Breast epithelium (tissue), 4 donors: ENCODE measurements at places on chromosomes 2 and 18. TPM values are rescaled to one million over a fixed set of nuclear protein-coding genes. Genes with fewer than 3 reads are reported as not detected.

DNAH6 gene
- total RNA-seq = 2.3 TPM

DNA sequence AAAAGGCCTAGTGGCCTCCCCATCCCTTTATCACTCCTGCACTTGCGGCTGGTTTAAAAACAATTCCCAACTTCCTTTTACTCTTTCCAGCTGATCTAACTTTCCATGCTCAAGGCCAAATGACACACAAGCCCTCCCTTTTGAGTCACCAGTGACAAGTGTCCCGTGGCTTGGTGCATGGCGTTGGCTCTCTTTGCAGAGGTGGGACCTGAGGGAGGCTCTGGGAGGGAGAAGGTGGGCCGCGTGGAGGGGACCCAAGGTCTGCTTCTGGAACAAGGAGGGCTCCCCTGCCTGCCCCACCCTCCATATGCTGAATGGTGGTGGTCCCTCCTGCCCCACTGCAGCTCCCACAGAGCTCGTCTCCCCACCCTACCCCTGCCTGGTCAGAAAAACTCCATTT lies 30.8 kb upstream of the HPCAL1 start:
- no peak overlapping the region for H3K27ac ChIP-seq
- H3K27me3 ChIP-seq = no peaks in the 10 kb centered on the region
- peak; percentile 46 for DNase-seq

DNA sequence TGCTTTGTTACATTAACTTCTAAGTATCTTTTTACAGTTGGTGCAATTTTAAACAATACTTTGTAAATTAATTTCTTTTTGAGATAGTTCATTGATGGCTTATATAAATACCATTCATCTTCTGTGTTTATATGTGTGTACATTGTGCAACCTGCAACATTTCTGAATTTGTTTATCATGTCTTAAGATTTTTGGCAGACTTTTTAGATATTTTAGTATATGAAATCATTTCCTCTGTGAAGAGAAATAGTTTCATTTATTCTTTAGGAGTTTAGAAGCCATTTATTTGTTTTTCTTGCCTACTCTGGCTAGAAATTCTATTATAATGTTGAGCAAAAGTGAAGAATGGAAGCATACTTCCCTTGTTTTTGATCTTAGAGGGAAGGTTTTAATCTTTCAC lies 337.8 kb upstream of the DSEL start:
- H3K27me3 ChIP-seq = no peaks in the 10 kb centered on the region
- DNase-seq = no peak
- H3K4me1 ChIP-seq = no peaks in the 10 kb centered on the region
- no peaks in the 10 kb centered on the region for H3K36me3 ChIP-seq

GRCh38 chr2:64666810-64667438 lies 13.2 kb upstream of the SERTAD2 start:
- H3K27me3 ChIP-seq = no peaks in the 10 kb centered on the region
- H3K27ac ChIP-seq = no peak overlapping the region
- H3K36me3 ChIP-seq = no peaks in the 10 kb centered on the region
- H3K4me1 ChIP-seq = no peaks in the 10 kb centered on the region

GALNT14 gene
- total RNA-seq = 0.16 TPM

DNA sequence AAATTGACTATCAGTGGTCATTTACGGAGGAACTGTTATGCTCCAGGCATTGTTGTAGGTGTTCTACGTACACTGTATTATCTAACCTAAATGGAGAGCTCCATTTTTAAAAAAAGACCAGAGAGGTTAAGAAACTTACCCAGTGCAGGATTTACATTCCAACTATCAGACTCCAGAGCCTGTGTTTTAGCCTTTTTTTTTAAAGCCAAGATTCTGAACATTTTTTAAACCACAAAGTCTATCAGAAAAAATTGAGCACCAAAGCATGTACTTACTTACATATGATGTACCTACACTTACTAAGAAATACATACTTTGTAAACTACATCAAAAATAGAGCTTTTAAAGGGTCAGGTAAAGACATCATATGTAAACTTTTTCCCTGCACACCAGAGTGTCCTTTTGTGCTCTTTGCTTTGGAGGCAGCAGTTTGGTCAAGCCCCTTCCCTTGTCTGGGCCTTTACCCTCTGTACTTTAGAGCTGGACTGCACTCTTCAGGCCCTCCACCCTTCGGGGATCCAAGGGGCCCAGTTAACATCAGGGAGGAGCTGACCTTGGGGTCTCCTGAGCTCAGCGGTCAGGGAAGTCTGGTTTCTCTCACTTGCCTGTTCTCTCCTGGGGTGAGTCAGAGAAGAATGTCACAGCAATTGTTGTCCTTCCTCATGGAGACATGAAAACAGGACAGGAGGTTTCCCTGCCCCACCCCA lies 58.4 kb downstream of the ITGB1BP1 start:
- H3K27ac ChIP-seq = no peak overlapping the region
- no peaks in the 10 kb centered on the region for H3K4me1 ChIP-seq
- no peaks in the 10 kb centered on the region for H3K36me3 ChIP-seq
- no peak overlapping the region for H3K4me3 ChIP-seq
- no peak for DNase-seq
- no peaks in the 10 kb centered on the region for H3K27me3 ChIP-seq

SCG2 gene
- not detected for total RNA-seq

- no peak overlapping the region for H3K4me3 ChIP-seq
- H3K4me1 ChIP-seq = no peaks in the 10 kb centered on the region
- H3K27ac ChIP-seq = no peak overlapping the region
- no peak for DNase-seq
These were observed 54.1 kb downstream of the ASXL2 start for GRCh38 chr2:25824216-25824615.

NCKAP1 gene
- 270 TPM for total RNA-seq

DNAJC5G gene
- total RNA-seq = not detected

GRCh38 chr18:27922780-27923179 lies 254.2 kb downstream of the CDH2 start:
- H3K27ac ChIP-seq = no peak overlapping the region
- no peaks in the 10 kb centered on the region for H3K4me1 ChIP-seq
- DNase-seq = no peak
- H3K4me3 ChIP-seq = no peak overlapping the region
- no peaks in the 10 kb centered on the region for H3K36me3 ChIP-seq

DNA sequence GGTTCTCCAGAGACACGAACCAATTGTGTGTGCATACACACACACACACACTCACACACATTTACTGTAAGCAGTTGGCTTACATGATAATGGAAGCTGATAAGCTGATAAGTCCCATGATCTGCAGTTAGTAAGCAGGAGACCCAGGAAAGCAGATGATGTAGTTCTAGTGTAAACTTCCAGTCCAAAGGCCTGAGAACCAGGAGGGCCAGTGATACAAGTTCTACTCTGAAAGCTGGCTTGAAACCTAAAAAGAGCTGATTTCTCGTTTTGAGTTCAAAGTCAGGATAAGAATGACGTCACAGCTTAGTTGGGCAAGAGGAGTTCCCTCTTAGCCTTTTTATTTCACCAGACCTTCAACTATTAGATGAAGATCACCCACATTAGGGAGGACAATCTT lies 558.8 kb upstream of the PIK3C3 start:
- no peaks in the 10 kb centered on the region for H3K36me3 ChIP-seq
- DNase-seq = no peak
- no peak overlapping the region for H3K4me3 ChIP-seq
- H3K27ac ChIP-seq = no peak overlapping the region
- no peaks in the 10 kb centered on the region for H3K27me3 ChIP-seq

GRCh38 chr2:141630407-141630930 lies 500.3 kb downstream of the LRP1B start:
- H3K4me3 ChIP-seq = no peak overlapping the region
- no peak for DNase-seq
- H3K27me3 ChIP-seq = no peaks in the 10 kb centered on the region
- no peaks in the 10 kb centered on the region for H3K36me3 ChIP-seq
- no peaks in the 10 kb centered on the region for H3K4me1 ChIP-seq

- no peak for DNase-seq
- H3K27ac ChIP-seq = no peak overlapping the region
- no peak overlapping the region for H3K4me3 ChIP-seq
These were observed 6.6 kb downstream of the ASB18 start for GRCh38 chr2:236257575-236257974.

DNA sequence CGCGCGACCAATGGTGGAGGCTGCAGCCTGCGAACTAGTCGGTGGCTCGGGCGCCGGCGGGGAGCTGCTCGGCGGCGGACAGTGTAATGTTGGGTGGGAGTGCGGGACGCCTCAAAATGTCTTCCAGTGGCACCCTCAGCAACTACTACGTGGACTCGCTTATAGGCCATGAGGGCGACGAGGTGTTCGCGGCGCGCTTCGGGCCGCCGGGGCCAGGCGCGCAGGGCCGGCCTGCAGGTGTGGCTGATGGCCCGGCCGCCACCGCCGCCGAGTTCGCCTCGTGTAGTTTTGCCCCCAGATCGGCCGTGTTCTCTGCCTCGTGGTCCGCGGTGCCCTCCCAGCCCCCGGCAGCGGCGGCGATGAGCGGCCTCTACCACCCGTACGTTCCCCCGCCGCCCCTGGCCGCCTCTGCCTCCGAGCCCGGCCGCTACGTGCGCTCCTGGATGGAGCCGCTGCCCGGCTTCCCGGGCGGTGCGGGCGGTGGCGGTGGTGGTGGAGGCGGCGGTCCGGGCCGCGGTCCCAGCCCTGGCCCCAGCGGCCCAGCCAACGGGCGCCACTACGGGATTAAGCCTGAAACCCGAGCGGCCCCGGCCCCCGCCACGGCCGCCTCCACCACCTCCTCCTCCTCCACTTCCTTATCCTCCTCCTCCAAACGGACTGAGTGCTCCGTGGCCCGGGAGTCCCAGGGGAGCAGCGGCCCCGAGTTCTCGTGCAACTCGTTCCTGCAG lies at the start of gene HOXD9:
Gene HOXD9 (plus strand): TSS at position 37 of the 728 bp plus-strand sequence. CDS start 50 bp downstream, at position 87.
- H3K27me3 ChIP-seq = peaks cover 2% of the 10 kb centered on the region
- no peak for DNase-seq
- H3K4me1 ChIP-seq = no peaks in the 10 kb centered on the region
- peak within 1 kb of the TSS; percentile 54 for H3K4me3 ChIP-seq
- peak within 1 kb of the TSS; percentile 89 for H3K27ac ChIP-seq

MDH1B gene
- 2.0 TPM for total RNA-seq

GAREM1 gene
- total RNA-seq = 12.0 TPM

DNA sequence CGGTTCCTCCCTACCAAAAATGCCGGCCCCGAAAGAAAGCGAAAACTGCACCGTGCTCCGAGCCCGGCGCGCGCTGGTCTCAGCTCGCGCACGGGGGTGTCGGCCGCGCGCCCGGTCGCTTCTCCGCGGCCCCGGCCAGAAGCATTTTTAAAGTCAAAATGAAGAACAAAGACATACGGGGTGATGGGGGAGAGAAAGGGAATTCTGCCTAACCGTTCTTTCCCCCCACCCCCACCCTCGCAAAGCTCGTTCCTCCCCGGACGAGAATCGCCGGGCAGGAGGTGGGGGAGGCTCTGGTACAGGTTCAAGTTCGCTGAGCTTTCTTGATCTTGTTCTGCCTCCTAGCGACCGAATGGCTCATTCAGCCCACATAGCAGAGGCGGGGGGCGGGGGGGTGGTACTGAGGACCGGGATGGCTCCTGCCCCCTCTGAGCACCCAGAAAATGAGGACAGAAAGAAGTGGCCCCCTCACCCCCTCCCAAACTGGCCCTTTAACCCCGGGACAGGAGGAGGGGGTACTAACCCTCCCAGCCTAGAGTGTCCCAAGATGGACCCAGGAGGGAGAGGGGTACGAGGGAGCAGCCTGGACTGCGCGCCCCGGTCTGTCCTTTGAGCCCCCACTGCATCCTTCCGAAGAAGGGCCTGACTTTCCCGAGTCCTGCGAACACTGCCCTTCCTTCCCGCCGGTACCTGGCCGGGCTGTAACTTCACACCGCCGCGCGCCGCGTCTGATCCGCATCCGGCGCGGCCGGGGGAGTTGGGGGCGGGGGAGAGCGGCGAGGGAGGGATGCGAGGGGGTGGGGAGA lies 3.1 kb downstream of the BCL11A start:
- peak overlapping the region; percentile 48 for H3K27ac ChIP-seq
- no peaks in the 10 kb centered on the region for H3K36me3 ChIP-seq
- H3K4me1 ChIP-seq = no peaks in the 10 kb centered on the region
- no peaks in the 10 kb centered on the region for H3K27me3 ChIP-seq
- peak; percentile 75 for DNase-seq

- no peaks in the 10 kb centered on the region for H3K4me1 ChIP-seq
- peaks cover 7% of the 10 kb centered on the region for H3K36me3 ChIP-seq
- no peaks in the 10 kb centered on the region for H3K27me3 ChIP-seq
- no peak overlapping the region for H3K27ac ChIP-seq
These were observed 14.1 kb downstream of the RIF1 start for GRCh38 chr2:151423760-151424159.

GRCh38 chr2:219459460-219460311 lies 25.0 kb downstream of the SPEG start:
- H3K27ac ChIP-seq = peak overlapping the region; percentile 71
- H3K27me3 ChIP-seq = no peaks in the 10 kb centered on the region
- H3K36me3 ChIP-seq = no peaks in the 10 kb centered on the region
- H3K4me3 ChIP-seq = no peak overlapping the region
- DNase-seq = no peak
- H3K4me1 ChIP-seq = peaks cover 20% of the 10 kb centered on the region

SCYGR4 gene
- not detected for total RNA-seq

CCDC142 gene
- total RNA-seq = 10.6 TPM

DNA sequence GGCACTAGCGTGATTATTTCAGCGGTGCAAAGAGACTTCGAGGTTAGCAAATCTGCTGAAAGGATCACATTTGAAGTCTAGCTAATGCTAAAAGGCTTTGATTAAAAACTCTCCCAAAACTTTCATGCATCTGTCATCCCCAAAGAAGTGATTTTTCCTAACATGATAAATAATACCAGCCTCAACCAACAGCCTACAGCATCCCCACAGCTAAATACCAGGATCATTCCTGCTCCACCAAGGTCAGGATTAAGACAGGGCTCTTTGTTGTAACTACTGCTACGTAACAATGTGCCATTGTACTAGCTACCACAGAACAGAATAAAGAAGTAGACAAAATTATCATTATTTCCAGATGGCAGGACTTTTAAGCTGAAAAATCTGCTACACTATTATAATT lies 1.6 kb downstream of the OR6B3 start:
- H3K27me3 ChIP-seq = peaks cover 37% of the 10 kb centered on the region
- no peak overlapping the region for H3K4me3 ChIP-seq
- H3K4me1 ChIP-seq = no peaks in the 10 kb centered on the region
- no peak overlapping the region for H3K27ac ChIP-seq
- no peak for DNase-seq
- no peaks in the 10 kb centered on the region for H3K36me3 ChIP-seq

GRCh38 chr2:212646698-212647366 lies 108.2 kb upstream of the ERBB4 start:
- DNase-seq = no peak
- H3K36me3 ChIP-seq = no peaks in the 10 kb centered on the region
- H3K4me3 ChIP-seq = no peak overlapping the region
- H3K4me1 ChIP-seq = no peaks in the 10 kb centered on the region

SRD5A2 gene
- total RNA-seq = 0.33 TPM

GRCh38 chr2:30487603-30488002 lies 40.6 kb downstream of the LCLAT1 start:
- no peak for DNase-seq
- H3K4me1 ChIP-seq = no peaks in the 10 kb centered on the region
- no peak overlapping the region for H3K27ac ChIP-seq
- no peaks in the 10 kb centered on the region for H3K36me3 ChIP-seq
